Left ventricle myocardium inferior (tissue), 1 donor: ENCODE measurements at places on chromosomes 4 and X.

DNA sequence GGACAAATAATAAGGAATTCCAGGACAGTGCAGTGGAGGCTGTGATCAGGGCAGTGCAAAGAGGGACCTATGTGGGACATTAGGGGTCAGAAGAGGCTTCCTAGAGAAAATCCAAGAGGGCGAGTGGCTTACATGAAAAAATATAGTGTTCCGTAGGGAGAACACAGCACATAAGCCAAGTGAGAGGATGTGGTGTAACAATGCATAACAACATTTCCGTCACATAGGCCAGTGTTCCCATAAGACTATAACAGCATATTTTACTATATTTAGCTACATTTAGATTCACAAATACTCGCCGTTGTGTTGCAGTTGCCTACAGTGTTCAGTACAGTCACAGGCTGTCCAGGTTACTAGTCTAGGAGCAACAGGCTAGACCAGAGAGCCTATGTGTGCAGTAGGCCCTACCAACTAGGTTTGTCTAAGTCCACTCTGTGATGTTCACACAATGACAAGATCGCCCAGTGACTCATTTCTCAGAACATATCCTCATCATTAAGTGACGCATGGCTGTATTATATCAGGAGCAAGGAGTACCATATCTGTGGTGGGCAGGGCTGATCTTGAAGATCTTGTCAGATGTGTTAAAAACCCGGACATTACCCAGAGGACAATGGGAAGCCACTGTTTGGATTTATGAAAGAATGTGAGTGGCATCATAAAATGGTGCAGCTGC lies 74.0 kb upstream of the TBL1X start:
- H3K4me1 ChIP-seq, result no peaks in the 10 kb centered on the region
- DNase-seq, result no peak
- no peak overlapping the region for H3K27ac ChIP-seq
- no peaks in the 10 kb centered on the region for H3K36me3 ChIP-seq
- H3K27me3 ChIP-seq, result no peaks in the 10 kb centered on the region

- H3K27ac ChIP-seq, result peak overlapping the region; percentile 82
- H3K4me3 ChIP-seq, result peak overlapping the region; percentile 80
- peaks cover 11% of the 10 kb centered on the region for H3K27me3 ChIP-seq
- no peaks in the 10 kb centered on the region for H3K36me3 ChIP-seq
- H3K4me1 ChIP-seq, result peaks cover 24% of the 10 kb centered on the region
Measured at GRCh38 chr4:121070696-121071639, 1.4 kb downstream of the NDNF start.

GRCh38 chr4:124710911-124711310 lies 1.6 kb downstream of the ANKRD50 start:
- peaks cover 4% of the 10 kb centered on the region for H3K36me3 ChIP-seq
- DNase-seq, result no peak
- peaks cover 51% of the 10 kb centered on the region for H3K4me1 ChIP-seq
- peak overlapping the region; percentile 97 for H3K27ac ChIP-seq

DNA sequence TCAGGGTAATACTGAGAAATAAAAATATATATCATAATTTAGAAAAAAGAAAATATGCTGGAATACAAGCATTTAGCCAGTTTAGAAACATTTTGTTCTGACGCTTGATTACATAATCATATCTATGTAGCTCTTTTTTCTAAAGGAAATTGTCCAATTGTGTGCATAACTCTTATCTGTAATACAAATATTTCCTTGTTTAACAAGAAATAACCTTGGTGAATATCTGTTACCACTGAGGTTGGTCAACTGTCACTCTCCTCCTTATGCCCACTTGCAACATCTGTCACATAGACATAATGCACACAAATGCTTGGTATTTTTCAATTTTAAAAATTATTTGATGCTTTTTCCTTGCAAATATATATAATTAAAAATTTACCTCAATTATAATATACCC lies 609.7 kb downstream of the TLL1 start:
- H3K4me3 ChIP-seq, result no peak overlapping the region
- no peak for DNase-seq
- H3K27me3 ChIP-seq, result no peaks in the 10 kb centered on the region
- no peaks in the 10 kb centered on the region for H3K4me1 ChIP-seq

GRCh38 chrX:14616301-14616700 lies 87.0 kb downstream of the GLRA2 start:
- DNase-seq, result no peak
- H3K27ac ChIP-seq, result no peak overlapping the region
- no peaks in the 10 kb centered on the region for H3K36me3 ChIP-seq
- H3K4me3 ChIP-seq, result no peak overlapping the region
- no peaks in the 10 kb centered on the region for H3K27me3 ChIP-seq
- no peaks in the 10 kb centered on the region for H3K4me1 ChIP-seq

DNA sequence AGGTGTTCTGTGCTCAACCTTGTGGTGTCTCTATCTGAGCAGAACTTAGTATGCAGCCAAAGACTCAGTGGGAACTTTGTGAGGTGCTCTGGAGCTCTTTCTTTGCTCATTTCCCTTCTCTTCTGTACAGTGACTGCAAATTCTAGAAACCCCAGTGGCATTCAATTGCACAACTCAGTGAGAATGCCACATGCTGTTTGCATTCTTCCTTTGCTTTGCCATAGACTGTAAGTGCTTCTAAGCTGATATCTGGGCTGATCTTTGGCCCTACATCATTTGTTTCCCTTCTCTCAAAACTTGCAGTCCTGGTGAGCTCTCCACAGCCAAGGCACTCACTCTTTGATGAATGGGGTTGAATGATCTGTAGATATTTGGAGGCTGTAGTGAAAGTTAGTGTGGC lies 7.0 kb downstream of the PNMA3 start:
- peaks cover 3% of the 10 kb centered on the region for H3K27me3 ChIP-seq
- no peak for DNase-seq
- no peaks in the 10 kb centered on the region for H3K36me3 ChIP-seq
- H3K4me1 ChIP-seq, result no peaks in the 10 kb centered on the region
- H3K27ac ChIP-seq, result no peak overlapping the region

DNA sequence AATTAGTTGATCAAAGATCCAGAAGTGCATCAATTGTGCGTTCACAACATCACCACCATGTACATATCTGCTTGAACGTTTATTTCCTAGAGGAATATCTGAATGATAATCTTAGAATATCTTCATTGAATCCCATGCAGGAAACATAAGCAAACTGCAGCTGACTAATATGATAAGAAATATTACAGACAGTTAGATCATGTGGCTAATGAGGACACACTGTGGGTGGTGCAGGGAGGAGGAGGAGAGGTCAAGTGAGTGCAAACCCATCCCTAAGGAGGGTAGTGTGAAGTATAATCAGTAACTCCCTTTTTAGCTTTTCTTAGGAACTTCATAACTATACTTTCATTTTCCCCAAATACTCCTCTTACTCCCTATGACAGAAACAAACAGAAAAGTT lies 58.3 kb upstream of the HPGD start:
- peak overlapping the region; percentile 5 for H3K27ac ChIP-seq
- no peaks in the 10 kb centered on the region for H3K4me1 ChIP-seq
- H3K27me3 ChIP-seq, result no peaks in the 10 kb centered on the region
- no peak overlapping the region for H3K4me3 ChIP-seq
- DNase-seq, result no peak
- no peaks in the 10 kb centered on the region for H3K36me3 ChIP-seq

- no peak overlapping the region for H3K27ac ChIP-seq
- no peak for DNase-seq
- H3K27me3 ChIP-seq, result no peaks in the 10 kb centered on the region
Measured at GRCh38 chr4:20273793-20274192, 22.1 kb downstream of the SLIT2 start.

DNA sequence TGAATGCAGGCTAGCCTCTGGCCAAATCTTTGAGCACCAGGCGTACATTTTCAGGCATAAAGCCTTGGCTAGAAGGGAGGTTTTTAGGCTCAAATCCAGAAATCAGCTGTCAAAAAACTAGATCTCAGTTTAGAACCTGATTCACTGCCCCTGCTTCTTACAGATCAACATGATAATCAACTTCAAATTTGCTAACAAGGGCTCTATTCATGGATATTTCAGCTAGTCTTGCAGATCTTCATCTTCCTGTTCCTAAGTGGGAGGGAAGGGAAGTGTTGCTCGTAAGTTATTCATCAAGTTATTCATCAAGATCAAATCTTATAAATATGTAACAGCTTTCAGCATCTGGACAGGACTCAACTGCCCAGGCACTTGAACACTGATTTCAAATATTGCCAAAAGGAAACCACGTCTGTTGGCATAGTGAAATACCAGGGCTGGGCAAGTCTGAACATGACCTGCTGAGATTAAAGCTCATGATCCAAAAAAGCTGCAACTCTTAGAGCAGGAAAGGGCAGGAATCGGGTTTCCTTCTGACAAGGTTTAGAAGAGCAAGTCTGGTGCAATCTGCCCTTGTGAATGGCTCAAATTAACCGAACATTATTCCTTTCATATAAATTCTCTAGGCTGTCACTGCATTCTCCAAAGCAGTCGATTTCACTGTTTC lies 200.3 kb downstream of the PDGFC start:
- H3K4me1 ChIP-seq, result peaks cover 53% of the 10 kb centered on the region
- H3K27ac ChIP-seq, result peak overlapping the region; percentile 44
- no peak for DNase-seq

- H3K27me3 ChIP-seq, result no peaks in the 10 kb centered on the region
- no peak overlapping the region for H3K27ac ChIP-seq
- H3K4me1 ChIP-seq, result no peaks in the 10 kb centered on the region
Measured at GRCh38 chrX:43087830-43088229, 309.9 kb upstream of the PPP1R2C start.

- peaks cover 25% of the 10 kb centered on the region for H3K4me1 ChIP-seq
- H3K36me3 ChIP-seq, result no peaks in the 10 kb centered on the region
- no peak overlapping the region for H3K4me3 ChIP-seq
- no peak for DNase-seq
- no peaks in the 10 kb centered on the region for H3K27me3 ChIP-seq
- H3K27ac ChIP-seq, result peak overlapping the region; percentile 33
Measured at GRCh38 chrX:48960291-48960690, 2.9 kb upstream of the OTUD5 start.

DNA sequence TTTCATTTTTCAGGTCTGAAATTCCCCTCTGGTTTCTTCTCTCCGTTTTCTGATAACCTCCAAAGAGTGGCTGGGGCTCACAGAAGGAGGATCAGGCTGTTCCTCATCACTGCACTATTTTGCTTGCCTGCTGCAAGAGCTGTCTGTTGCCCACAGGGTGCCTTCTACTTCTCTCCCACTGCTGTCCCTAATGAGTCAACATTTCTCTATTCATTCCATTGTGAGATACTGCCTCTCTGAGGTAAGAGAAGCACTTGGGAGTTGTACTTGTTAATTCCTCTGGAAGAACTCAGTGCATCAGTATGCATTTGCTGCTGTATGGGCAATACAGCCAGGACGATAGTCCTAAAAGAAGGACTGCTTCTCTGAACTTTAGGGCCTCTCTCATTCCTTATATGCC lies 34.8 kb downstream of the CT47B1 start:
- H3K4me1 ChIP-seq, result no peaks in the 10 kb centered on the region
- no peaks in the 10 kb centered on the region for H3K36me3 ChIP-seq
- H3K27ac ChIP-seq, result no peak overlapping the region
- no peaks in the 10 kb centered on the region for H3K27me3 ChIP-seq

DNA sequence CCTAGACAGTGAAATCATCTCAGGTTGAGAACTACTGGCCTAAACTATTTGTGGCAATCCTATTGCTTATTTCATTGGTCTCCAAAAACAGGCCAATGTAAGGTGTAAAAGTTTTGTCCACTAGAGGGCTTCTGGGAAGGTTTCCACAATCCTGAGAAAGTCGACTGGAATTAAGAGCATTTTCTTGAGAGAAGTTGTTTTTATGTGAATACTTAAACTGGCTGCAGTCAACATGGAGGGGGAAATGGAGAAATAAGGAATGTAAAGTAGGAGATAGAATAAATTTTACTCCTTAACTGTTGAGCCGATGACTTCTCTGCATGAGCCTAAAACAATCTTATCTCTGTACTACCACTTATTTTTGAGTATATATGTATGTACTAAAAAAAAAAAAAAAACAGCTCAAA lies 11.0 kb upstream of the EIF4E start:
- no peaks in the 10 kb centered on the region for H3K4me1 ChIP-seq
- H3K36me3 ChIP-seq, result no peaks in the 10 kb centered on the region
- no peaks in the 10 kb centered on the region for H3K27me3 ChIP-seq
- no peak overlapping the region for H3K27ac ChIP-seq

DNA sequence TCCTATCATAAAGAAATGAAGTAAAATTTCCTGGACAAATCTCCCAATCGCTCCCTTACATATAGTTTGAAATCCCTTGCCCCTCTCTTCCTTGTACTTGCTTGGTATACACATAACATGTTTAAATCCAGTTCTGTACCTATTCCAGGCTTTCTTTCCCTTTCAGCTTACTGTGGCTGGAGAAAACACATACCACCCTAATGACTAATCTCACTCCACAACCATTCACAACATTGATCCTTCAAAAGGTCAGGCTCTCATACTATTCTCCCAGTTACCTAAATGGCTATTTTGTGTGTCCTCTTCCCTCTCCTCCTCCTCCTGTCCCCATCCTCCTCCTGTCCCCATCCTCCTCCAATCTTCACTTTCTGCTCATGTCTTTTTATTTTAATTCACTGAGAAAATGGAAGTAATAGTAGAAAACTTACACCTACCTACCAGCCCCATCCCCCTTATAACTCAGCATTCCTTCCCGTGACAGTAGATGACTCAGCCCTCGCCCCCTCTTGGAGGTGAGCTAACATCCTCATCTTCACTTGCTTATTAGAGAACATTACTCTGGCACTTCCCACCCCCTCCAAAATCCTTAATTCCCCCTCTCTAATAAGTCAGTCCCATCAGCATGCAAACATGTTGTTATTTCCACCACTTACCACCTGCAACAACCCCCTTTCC lies 77.5 kb downstream of the IL15 start:
- no peaks in the 10 kb centered on the region for H3K4me1 ChIP-seq
- no peak for DNase-seq
- no peak overlapping the region for H3K4me3 ChIP-seq
- H3K27me3 ChIP-seq, result no peaks in the 10 kb centered on the region
- H3K36me3 ChIP-seq, result no peaks in the 10 kb centered on the region

DNA sequence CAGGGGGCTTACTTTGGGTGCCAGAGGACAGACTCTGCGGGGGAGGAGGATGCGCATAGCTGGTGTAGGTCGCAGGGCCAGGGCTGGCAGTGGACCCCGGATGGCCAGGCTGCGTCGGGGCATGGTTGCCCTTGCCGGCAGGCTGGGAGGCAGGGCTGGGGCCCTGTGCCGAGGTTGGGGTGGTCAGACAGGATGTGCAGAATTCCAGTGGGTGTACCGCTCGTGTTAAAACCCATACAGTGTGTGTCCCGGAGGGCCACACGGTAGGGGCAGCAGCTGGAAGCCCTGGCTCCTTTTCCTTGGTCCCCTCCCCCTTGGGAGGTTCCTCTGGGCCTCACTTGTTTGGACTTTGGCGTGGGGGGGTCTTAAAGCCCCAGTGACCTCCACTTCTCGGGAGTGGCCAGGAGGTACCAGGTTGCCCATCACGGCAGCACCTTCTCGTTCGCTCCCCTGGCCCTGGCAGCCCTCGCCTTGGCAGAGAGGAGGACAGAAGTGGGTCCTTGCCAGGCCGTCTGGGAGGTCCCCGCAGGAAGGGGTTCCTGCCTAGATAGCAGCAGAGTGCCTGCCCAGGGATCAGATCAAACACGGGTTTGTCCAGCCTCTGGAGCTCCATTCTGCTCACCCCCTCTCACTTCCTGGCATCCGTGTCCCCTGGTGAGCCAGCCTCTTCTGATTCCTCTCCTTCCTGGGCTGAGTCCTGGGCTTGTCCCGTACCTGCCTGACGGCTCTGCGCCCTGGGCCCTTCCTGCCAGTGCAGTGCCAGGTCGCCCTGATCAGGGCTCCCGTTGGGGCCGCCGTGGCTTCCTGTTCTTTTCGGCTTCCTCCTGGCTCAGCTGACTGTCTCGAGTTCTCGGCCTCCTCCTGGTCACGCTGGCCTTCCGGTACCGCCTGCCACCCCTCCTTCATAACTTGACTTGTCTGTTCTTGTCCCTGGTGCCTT lies 56.7 kb upstream of the HGFAC start:
- no peaks in the 10 kb centered on the region for H3K36me3 ChIP-seq
- H3K27me3 ChIP-seq, result no peaks in the 10 kb centered on the region
- peak; percentile 57 for DNase-seq
- H3K27ac ChIP-seq, result peak overlapping the region; percentile 66
